Activated B cell treated with CpG ODN at 0.5 μM for 24 hours (primary cell): ENCODE measurements at places on chromosomes 4 and X.

DNA sequence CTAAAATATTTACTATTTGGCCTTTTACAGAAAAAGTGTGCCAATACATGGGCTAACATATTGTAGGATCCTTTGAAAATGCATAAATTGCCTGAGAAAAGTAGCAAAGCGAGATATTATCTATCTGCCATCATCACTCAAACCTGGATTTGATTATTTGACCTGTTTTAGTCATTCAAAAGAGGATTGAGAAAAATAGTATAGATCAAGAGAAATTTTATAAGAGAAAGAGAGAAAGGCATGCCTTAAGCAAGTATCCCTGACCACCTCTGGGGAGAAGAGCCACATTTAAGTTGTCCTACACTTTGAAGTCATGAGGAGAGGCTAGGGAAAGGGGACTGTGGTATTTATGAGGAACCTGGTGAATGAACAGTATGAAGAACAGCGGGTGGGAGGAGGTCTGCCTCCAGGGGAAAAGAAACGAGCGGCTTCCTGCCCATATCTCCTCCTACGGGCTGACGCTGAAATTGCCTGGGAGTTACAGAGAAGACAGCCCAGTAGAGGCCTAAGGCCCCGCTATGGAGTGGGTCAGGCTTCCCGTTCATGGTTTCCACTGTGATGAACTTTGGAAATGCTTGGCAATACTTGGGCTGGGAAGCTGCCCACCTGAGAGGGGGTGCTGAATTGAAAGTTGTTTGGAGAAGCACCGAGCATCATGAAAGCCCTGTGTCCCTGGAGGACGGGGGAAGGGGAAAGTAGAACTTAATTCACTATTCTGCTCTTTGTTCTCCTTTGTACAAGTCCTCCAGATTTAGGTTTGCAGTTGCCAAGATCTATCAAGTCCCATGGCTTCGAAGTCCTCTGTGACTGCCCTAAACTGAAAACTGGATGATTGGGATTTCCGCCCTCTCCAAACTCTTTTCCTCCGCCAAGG lies 106.9 kb upstream of the ACSL4 start:
- DNase-seq, result no peak

DNA sequence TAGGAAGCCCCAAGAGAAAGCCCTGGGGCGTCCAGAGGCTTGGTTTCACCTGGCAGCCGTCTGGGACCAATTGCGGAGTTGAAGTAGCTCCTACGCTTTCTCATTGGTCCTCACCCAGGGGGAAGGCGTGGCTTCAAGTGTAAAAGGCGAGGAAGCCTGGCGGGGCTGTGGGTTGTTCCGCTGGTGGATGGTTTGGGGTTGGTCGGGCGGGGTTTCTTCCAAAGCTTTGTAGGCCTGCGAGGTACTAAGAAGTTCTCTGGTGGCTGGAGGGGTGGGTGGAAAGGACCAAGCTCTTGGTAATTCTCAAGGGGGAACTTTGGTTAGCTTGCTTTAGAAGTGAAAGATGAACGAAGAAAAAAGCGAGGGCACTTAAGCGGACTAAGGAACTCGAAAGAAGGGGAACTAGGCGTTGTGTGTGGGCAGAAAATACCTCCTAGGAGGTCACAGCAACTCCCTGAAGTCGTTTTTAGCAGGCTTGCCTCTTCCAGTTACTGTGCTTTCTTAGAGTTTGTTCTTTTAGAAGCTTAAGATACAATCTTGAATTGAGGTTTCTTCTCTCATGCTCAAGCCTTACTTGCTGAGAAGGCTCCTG lies 36.6 kb downstream of the CCNG2 start:
- peak; percentile 73 for DNase-seq

DNA sequence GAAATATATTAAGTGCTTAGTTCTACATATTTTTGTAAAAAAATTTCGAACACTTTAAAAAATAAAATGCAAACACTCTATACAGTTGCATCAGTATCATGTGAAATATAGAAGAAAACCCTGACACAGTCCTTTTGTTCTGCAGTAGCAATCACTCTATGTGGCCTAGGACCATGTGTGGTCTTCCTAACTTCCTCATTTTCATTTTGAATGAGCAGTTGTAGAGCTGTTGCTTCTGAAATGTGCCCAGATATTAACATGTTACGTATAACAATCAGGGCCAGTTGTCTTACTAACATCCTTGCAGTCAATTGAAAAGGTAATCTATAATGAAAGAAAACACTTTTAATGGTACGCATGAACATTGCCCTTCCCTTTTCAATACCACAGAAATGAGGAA lies 107.9 kb downstream of the ZNF827 start:
- no peak for DNase-seq

GRCh38 chrX:48989483-48989882 lies 12.6 kb downstream of the GRIPAP1 start:
- DNase-seq, result no peak

GRCh38 chrX:144681501-144681900 lies 565.8 kb upstream of the SPANXN1 start:
- DNase-seq, result no peak

DNA sequence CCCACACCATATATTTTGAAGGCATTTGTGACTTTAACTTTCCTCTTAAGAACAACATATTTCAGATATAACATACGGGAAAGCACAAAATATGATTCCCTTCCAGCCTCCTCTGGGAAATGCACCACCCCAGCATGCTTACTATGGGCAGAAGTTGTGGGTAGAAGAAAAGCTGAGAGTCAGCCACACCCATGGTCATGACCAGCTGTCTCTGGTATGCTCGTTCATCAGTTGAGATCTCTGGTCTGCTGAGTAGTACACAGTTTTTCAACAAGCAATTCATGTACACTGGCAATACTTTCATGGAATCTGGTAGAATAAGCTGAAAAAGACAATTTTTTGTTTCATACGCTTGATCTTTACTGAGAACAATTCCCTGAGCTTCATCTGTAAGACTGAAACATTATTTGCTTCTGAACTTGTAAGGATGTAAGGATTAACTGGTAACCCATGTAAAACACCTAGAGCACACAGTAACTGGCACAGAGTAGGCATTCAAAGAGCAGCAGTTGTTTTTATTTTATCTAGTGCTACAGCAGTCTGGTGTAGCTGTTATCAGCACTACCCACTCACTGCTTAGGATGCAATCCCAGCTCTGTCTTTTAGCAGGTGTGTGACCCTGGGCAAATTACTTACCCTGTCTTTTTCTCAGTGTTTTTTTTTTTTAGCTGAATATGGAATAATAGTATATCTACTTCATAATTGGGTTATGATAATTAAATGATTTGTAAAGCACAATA lies 47.6 kb downstream of the METTL14 start:
- DNase-seq, result no peak

GRCh38 chr4:178196751-178197374 lies 754.6 kb upstream of the AGA start:
- DNase-seq, result no peak

DNA sequence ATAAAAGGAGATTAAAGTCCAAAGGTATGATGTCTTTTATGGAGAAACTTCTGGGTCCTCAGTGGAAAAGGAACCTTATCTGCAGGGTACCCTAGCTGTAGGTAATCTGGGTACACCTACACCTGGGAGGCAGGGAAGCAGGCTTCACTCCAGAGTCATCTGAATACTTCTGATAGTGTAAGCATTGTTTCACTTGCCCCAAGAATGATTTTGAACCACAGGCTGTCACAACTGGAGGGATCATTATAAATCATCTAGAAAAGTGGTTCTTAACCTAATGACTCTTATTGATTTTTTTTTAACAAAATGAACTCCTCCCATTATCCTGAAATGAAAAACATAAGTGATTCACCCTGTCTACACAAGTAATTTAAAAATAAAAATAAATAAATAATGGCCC lies 44.0 kb upstream of the STK26 start:
- no peak for DNase-seq

DNA sequence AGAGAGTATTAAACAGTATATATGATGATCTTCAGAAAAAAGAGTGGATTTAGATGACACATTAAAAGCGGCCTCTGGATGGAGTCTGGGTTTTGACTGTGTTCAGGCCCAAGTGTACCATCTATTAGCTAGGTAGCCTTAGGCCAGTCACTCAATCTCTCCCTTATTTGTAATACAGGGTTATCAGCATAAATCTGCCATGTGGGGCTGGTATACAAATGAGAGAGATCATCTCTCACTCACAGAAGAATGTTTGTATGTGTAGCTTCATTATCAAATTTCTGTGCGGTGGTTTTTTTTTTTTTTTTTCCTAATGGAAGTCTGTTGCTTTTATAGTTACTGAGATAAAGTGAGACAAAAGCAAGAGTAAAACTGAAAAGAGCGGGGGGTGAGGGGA lies 12.7 kb downstream of the SLC2A9 start:
- DNase-seq, result no peak

- no peak for DNase-seq
Observed at GRCh38 chrX:151184705-151185104, 8.3 kb downstream of the GPR50 start.

- DNase-seq, result no peak
Observed at GRCh38 chr4:132981611-132982010, 167.5 kb upstream of the PCDH10 start.
